NCI-H524 treated with DMSO at 0.1 percent for 48 hours (cell line): ENCODE measurements at places on chromosomes 5 and 9.

GRCh38 chr9:120856700-120857099 lies 14.0 kb upstream of the PSMD5 start:
- DNase-seq = no peak

DNA sequence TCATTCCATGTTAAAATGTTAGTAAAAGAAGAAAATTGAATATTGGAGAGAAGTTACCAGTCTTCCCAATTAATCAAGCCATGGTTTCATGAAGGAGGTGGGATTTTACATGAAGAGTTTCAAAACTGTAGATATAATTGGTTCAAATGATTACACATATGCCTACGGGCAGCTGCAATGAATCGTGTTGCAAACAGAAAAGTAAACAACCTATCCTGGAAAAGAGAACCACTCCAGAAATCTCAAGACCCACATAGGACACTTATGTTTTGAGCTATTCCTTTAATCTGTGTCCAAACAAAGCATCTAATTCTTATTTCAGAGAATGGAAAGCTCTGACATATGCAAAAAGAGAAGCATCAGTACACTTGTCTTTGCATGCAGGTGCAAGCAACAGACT lies 340.2 kb downstream of the NDUFS4 start:
- no peak for DNase-seq

DNA sequence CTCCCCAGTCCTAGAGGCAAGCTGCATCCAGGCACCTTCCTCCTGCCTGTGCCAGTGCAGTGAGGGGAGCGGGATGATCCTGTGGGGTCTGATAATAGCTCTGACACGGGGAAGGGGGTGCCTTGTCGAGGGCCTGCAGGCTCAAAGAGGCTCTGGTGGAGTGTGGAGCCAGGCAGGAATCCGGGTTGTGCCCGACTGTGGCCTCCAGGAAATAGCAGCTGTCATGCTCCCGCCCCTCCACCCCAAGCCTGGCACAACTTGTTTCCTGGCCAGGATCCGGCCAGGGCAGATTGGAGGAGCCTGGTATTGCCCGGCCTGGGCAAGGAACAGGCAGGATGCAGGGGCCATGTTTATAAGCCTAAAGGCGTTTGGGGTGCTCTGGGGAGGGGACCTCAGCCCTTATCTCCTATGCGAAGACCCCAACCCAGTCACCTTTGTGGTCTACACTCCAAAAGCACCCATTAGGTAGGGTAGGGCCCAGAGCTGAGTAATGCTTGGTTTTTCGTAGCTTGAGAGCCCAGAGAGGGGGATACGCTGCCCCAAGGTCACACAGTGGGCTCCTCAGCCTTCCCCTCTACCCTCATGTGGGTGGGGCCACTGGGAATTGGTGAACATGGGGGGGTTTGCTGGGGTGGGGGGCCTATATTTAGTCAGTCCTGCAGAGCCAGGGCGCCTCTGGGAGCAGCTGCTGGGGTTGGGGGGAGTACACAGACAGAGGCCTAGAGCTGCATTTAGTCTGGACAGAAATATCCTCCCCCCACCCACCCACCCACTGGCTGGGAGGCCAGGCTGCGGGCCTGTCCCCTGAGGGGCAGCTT lies 12.2 kb downstream of the CXXC5 start:
- DNase-seq = no peak

- peak; percentile 4 for DNase-seq
These were observed 302.1 kb downstream of the FBXL17 start for GRCh38 chr5:108079753-108080152.

DNA sequence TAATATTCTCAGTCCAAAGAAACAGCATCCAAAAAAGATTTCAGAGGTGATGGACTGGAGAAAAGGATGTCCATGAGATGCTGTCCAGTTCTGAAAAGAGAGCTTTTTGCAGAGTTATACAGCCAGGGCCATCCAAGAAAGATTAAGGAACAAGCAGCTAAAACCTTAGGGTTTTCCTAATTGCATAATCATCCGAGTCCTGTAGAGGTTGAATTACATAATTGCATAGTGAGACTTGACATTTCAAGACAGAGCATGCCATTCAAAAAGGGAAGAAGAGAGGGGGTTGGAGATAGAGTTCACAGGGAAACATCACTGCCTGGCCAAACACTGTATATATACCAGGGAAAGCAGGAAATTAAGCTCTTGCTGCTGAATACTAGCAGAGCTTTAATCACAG lies 1729.2 kb upstream of the WWC1 start:
- no peak for DNase-seq

GRCh38 chr9:113817171-113817570 lies 58.9 kb upstream of the ZNF618 start:
- DNase-seq = no peak

DNA sequence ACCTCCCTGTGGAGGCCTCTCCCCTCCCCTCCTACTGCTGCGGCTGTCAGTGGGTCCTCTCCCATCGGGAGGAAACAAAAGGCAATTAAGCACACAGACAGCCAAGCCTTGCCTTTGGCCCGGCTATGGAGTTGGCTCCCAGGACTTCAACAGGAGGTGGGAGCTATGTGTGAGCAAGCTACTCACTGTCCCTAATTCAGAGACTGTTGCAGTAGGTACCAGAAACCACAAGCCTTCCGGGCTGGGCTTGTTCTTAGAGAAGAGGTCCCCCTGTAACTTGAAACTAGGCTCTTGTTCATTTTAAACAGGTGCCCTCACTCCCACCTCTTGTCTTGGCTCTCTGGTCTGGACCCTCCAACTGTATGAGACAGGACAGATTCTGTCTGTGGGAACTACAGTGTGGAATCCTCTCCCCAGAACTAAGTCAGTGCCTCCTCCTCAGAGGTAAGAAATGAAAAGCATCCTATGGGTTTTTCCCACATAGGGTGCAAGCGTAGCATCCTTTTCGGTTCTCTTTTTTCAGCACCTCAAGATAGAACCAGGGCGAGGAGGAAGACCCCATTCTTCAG lies 561.1 kb downstream of the EBF1 start:
- no peak for DNase-seq

GRCh38 chr9:110799396-110799795 lies 130.8 kb downstream of the MUSK start:
- no peak for DNase-seq

DNA sequence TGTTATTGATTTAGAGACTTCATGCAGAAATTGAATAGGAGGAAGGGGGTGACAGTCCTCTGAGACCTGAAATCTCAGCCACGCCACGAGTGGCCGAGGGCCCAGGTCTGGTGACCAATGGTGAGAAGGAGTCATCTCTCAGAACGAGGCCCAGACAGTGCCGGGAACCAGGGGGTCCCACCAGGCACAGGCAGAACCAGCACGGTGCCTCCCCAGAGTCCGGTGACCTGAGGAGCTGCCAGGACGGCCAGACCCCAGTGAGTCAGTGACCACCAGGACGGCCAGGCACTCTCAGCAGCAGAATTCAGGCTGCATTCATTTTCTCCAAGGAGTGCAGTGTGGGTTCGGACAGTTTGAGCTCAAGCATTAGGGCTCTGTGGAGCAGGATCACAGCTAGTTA lies 43.8 kb upstream of the NKD2 start:
- DNase-seq = no peak

GRCh38 chr5:9358961-9359685 lies 186.8 kb downstream of the SEMA5A start:
- DNase-seq = no peak

- DNase-seq = no peak
These were observed 19.5 kb upstream of the NADK2 start for GRCh38 chr5:36261186-36261585.

GRCh38 chr5:31413030-31413812 lies 118.7 kb downstream of the DROSHA start:
- DNase-seq = no peak

GRCh38 chr5:141373673-141374317 lies at the start of gene PCDHGA6:
PCDHGA6 (plus strand) TSS chr5:141373891; CDS start chr5:141374084, 193 bp downstream.
- DNase-seq = no peak

DNA sequence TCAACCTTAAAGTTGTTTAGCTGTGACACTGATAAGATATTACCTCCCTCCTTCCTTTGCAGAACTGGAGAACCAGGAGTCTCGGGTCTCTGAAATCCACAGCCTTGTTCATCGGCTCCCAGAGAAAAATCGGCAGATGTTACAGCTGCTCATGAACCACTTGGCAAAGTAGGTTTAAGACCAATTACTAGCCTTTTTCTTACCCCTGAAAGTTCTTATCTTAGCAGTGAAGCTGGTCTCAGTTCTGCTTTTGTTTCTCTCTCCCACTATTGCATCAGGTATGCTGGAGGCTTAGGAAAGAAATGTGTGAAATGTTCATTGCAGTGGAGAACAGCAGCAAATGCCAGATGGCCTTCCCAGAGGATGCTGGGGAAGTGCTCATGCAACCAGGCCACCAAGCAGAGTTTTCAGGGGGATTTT lies 287.4 kb downstream of the ARHGAP26 start:
- DNase-seq = peak; percentile 55

GRCh38 chr5:9069650-9070049 lies 476.2 kb downstream of the SEMA5A start:
- DNase-seq = no peak

DNA sequence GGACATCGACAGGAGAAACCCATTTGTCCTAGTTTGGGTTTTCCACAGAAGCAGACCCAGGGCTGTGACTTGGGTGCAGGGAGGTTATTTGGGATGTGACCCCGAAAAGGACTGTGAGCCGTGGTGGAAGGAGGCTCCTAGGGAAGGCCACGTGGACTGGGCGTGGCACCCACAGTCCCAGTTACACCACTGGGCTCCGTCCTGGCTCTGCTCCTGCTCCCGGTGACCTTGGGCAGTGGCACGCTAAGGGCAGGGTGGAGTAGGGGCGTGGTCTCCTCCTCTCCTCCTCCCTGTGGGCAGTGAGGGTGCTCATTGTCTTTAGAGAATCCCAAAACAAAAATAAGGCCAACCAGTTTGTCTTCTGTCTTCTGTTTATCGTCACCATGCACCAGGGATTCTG lies 190.1 kb downstream of the GADD45G start:
- no peak for DNase-seq

DNA sequence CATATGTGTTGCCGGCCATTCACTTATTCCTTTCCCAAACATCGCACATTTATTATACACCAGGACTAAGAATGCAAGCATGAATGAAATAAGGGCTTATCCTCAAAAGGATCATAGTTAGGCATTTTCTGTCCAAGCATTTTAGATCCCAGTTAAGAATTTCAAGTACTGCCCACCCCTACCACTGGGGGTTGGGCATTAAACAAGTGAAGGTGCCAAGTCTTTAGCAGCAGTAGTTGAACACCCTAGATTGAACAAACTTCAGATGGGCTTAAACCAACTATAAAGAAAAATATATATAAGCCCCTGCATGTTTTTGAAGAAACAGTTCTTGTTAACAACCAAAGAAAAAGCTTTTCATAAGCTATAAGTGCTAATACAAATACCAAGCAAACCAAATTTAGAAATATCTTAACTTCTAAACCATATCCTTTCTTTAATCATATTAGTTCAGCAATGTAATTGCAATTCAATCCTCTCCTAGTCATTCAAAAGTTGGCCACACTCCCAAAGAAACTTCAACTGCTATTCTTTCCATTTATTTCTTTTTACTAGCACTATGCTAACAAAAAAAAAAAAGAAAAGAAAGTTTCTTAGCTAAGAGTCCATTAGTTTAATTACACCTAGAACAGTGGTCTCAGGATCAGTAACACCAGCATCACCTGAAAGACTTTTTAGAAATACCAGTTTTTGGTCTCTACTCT lies 149.8 kb downstream of the MLLT3 start:
- no peak for DNase-seq

DNA sequence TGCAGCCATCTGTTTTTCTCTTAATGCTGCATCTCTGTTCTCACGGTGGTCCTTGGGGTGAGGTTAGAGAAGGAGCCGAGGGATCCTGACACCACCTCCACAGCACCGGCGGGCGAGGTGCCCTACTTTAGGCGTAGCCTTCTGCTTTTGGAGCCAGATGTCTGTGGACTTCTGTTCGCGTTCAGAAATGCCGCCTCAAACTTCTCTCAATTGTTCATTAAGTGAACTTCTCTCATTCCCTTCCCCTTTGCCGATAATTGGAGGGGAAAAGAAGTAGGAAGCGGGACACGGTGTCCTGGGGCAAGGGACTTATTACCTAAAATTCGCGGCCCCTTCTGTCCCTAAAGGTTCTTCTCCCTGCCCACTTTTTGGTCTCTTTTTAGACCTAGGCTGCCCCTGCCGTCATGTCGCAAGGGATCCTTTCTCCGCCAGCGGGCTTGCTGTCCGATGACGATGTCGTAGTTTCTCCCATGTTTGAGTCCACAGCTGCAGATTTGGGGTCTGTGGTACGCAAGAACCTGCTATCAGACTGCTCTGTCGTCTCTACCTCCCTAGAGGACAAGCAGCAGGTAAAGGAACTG lies 455 bp downstream of the KIF20A start:
- DNase-seq = no peak

GRCh38 chr5:135119481-135119880 lies 85.5 kb upstream of the PITX1 start:
- no peak for DNase-seq

DNA sequence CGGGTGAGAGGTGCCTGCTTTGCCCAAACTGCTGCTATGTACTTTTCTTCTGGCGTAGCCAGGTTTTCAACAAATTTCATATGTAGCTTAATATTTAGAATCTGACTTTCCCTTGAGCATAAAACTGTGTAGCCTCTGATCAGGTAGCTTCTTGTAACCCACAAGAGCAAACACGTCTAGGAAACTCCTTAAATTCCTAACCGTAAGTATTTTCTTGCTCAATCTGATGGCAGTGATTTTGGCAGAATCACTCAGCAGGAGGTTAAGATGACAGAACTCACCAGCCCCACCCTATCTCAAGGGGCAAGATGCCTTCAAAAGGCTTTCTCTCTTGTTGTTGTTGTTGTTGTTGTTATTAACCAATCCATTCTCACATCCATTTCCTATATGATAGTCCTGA lies 20.8 kb downstream of the CKMT2 start:
- DNase-seq = no peak

DNA sequence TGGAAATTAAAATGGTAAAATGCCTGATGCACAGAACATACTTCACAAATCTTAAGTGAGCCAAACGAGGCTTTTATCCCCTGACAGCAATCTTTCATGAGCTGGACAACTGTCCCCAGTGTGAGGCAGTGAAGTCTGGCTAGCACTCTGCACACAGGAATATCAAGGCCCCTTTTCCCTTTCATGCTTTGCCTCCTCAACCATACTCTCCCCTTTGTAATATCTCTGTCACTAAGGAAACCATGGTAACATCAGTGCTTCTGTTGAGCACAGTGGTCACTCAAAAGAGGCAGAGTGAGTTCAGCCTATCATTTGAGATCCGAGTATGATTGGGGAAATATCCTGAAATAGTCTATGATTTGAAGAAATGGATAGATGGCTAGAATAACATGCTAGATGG lies 318.3 kb downstream of the ENC1 start:
- no peak for DNase-seq

- DNase-seq = no peak
These were observed 94.5 kb upstream of the LIFR start for GRCh38 chr5:38650946-38651345.

- no peak for DNase-seq
These were observed 14.9 kb upstream of the FCN1 start for GRCh38 chr9:134932606-134933005.

DNA sequence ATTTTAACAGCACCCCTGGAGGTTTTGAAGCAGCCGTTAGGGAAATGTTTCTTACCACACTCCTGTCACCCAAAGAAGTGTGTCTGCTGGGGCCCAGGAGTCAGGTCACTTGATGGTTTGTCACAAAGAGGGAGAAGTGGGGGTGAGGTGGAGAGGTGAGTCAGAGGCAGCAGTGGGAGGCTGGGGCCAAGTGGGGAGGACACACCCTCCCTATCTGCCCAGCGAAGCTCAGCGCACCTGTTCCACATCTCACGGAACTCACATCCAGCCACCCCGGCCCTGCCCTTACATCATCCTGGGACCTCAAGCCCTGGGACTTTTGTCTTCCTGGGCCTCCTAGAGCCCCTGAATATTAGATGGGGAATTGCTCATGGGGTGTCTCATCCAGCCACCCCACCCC lies 171.1 kb upstream of the SMIM23 start:
- no peak for DNase-seq

GRCh38 chr5:176183321-176184074 lies 54.7 kb upstream of the SIMC1 start:
- peak; percentile 87 for DNase-seq
